Stimulated activated CD4-positive, alpha-beta T cell treated with anti-CD3 and anti-CD28 coated beads, Interleukin-4, amount 100 ng/mL, for 4 hours (primary cell): ENCODE measurements at places on chromosomes 12 and 14.

- DNase-seq, result no peak
These were observed 573.8 kb upstream of the TBX3 start for GRCh38 chr12:115257791-115258190.

DNA sequence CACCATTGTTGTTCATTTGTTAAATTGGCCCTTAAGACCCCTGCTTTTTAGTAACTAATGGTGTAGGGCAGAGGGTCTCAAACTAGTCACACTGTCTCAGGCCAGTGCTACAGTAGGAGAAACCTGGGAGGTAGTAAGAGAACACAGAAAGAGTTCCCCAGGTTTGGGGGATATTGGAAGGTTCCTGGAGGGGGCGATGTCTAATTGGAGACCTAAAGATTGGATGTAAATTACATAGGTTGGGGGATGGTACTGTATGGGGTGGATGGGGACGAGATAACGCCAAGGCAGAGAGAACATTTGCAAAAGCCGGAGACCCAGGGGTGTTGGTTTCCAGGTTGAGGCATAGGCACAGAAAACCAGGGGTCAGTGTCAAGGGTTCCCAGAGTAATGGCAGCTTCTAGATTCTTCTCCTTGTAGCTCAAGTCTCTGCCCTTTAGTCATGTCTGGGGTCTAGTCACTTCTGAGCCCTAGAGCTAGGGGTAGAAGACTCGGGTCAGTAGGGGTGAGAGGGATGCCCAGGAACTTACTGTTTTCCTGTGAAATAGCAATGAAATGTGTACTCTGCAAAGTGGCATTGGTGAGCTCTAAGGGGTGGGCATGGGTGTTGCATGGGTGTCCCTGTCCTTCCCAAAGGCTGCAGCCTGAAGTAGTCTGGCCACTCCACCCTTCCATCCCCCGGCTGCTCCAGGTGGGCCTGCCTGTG is 21.8 kb downstream of the PLEKHG3 start:
- DNase-seq, result no peak

- no peak for DNase-seq
These were observed 266.4 kb upstream of the SFSWAP start for GRCh38 chr12:131444220-131445164.

DNA sequence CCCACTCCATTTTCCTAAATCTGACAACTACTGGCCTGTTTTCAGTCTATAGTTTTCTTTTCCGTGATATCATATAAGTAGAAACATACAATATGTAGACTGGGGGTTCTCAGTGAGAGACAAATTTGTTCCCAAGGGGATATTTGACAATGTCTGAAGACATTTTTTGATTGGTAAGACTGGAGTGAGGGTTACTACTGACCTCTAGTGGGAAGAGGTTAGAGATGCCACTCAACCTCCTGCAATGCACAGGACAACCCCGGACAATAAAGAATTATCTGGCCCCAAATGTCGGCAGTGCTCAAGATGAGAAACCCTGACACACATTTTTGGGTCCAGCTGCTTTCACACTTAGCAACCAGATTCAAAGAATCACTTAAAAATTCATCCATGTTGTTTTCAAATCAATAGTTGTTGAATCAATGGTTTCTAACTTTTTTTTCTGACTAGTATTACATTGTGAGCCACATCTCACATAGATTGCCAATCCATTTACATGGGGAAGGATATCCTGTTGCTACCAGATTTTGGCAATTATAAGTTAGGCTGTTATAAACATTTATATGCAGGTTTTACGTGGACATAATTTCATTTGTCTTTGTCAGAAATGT is 307.1 kb downstream of the RPL10L start:
- no peak for DNase-seq

- DNase-seq, result no peak
These were observed 76.3 kb downstream of the GRIP1 start for GRCh38 chr12:66602483-66603143.

DNA sequence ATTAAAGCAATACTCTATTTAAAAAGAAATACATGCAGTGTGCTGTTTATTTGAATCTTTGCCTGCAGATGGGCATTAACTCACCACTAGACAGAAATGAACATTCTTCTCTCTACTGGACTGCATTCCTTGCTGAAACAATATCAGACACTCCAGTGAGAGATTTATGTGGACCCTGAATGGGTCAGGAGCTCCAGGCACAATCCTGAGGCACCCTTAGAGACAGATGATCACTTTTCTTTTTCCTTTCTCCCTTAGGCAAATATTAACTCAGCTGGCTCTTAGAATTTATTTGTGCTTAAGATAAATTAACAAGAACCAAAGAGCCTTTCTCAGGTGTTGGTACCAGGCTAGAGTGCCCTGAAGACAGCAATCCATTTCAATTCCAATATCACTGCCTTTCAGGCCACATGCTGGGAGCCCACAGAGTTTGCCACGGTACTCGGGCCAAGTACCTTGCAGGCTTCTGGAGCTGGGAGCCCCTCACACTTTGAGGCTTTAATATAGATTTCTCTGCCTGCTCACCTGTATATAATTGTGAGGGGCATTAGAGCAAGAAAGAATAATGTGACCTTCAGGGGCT is 173.0 kb downstream of the EMP1 start:
- DNase-seq, result no peak

GRCh38 chr12:123894823-123895345 is 77.7 kb downstream of the CCDC92 start:
- no peak for DNase-seq

- no peak for DNase-seq
These were observed 432 bp downstream of the C14orf93 start for GRCh38 chr14:23009483-23009938.

DNA sequence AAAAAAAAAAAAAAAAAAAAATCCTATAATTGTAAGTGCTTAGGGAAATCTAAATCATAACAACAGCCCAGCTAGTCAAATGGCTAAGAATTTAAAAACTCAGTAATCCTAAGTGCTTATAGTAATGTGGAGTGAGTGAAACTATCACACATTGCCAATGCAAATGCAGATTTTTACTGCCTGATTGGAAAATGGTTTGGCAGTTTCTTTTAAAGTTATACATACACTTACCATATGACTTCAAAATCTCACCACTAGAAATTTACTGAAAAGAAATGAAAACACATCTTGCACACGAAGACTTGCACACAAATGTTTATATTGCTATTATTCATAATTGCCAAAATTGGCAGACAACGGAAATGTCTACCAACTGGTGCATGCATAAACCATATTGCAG is 51.3 kb upstream of the STXBP6 start:
- no peak for DNase-seq

DNA sequence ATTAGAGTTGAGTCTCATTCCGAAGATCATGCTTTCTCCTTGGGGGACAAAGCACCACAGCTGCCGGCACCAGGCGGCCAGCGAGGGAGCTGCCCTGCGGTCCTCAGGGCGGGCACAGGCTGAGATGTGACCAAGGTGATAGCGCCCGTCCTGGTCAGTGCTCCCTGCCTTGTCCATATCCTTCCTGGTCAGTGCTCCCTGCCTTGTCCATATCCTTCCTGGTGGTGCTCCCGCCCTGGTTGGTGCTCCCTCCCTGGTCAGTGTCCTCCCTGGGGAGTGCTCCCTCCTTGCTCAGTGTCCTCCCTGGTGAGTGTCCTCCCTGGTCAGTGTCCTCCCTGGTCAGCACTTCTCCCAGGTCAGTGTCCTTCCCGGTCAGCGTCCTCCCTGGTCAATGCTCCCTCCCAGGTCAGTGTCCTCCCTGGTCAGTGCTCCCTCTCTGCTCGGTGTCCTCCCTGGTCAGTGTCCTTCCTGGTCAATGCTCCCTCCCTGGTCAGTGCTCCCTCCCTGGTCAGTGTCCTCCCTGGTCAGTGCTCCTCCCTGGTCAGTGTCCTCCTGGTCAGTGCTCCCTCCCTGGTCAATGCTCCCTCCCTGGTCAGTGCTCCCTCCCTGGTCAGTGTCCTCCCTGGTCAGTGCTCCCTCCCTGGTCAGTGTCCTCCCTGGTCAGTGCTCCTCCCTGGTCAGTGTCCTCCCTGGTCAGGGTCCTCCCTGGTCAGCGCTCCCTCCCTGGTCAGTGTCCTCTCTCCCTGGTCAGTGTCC is 92.2 kb downstream of the ADGRD1 start:
- DNase-seq, result no peak

- DNase-seq, result no peak
These were observed 103.4 kb upstream of the MAP1LC3B2 start for GRCh38 chr12:116455540-116456329.
